ENCODE measurements at places on chromosomes 7 and 10. TPM values are rescaled to one million over a fixed set of nuclear protein-coding genes. Genes with fewer than 3 reads are reported as not detected.

TBC1D12 gene
- total RNA-seq, result 9.2 TPM

SNX10 gene
- total RNA-seq, result not detected

ADIRF gene
- 197 TPM for total RNA-seq

PHYHIPL gene
- total RNA-seq, result not detected

NEUROD6 gene
- not detected for total RNA-seq

CPN1 gene
- not detected for total RNA-seq

CHCHD3 gene
- 66.8 TPM for total RNA-seq

EGR2 gene
- not detected for total RNA-seq

PTTG1IP2 gene
- total RNA-seq, result not detected

CPED1 gene
- 36.9 TPM for total RNA-seq

SEC31B gene
- 3.9 TPM for total RNA-seq

TRUB1 gene
- total RNA-seq, result 17.7 TPM

BAIAP2L1 gene
- 1.3 TPM for total RNA-seq

DRGX gene
- not detected for total RNA-seq

PKD1L1 gene
- under 0.01 TPM for total RNA-seq

GSTO2 gene
- 1.7 TPM for total RNA-seq

TBRG4 gene
- 39.4 TPM for total RNA-seq
